Ammon's horn (tissue), 1 donor: ENCODE measurements at places on chromosomes 12 and 14.

DNA sequence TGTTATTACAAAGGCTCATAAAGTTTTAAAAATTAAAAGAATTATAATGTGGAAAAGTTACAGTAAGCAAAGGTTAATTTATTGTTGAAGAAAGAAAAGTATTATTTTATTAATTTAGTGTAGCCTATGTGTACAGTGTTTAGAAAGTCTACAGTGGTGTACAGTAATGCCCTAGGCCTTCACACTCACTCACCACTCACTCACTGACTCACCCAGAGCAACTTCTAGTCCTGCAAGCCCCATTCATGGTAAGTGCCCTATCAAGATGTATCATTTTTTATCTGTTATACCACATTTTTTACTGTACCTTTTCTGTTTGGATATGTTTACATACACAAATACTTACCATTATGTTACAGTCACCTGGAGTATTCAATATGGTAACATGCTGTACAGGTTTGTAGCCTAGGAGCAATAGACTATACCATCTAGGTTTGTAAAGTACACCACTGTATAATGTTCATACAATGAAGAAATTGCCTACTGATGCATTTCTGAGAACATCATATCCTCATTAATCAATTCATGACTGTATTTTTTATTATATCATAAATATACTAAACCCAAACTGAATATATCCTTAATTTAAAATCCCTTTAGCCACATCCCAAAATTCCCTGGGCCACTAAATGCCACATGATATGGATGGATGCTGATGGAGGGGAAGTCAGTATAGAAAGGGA lies 43.6 kb upstream of the NID2 start:
- no peak for DNase-seq

- DNase-seq = no peak
These were observed 252.2 kb downstream of the BTG1 start for GRCh38 chr12:91893476-91893875.

DNA sequence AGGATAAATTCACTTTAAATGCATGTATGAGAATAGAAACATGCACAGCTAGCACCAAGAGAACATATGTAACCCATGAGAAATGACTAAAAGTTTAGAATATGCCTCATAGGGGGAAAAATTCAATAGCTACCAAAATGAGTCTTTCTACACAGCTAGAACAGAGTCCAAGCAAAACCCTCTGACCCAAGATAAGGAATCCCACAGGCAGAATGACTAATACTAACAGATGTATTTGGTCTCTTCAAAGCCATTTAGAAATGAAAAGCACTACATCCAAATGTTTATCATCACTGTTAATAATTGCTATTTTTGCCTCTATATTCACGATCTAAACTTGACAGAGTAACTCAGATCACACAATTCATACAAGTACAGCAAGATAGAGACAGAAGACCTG lies 44.0 kb downstream of the KICS2 start:
- no peak for DNase-seq

GRCh38 chr12:96094201-96094600 lies 58.8 kb upstream of the LTA4H start:
- DNase-seq = no peak

DNA sequence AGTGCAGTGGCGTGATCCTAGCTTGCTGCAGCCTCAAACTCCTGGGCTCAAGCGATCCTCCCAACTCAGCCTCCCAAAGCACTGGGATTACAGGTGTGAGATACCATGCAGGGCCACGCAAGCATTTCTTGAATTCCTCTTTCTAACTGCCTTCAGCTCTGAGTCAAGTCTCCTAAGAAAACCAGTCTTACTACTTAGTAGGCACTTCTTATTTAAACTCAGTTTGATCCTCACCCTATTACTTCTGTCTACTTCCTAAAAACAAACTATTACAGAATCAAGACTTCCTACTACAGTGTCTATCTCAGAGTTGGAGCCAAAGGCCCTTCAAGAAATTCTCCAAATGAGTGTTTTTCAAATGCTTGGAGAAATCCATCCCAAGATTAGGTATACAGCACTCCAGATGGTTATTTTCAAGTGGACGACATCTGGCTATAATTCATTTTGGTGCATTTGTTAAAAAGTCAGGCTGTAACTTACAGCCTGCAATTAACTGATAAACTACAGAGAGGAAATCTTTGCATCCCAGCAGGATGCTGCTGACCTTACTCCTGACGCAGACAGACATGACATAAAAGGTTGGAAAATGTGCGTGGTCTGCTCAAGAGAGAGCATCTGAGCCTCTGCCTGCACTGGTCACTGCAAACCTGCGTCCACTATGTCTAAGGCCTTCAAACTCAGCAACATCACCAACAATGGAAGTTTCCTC lies 34.7 kb downstream of the SSH1 start:
- DNase-seq = no peak
